ENCODE measurements at places on chromosomes 6 and 20.

DNA sequence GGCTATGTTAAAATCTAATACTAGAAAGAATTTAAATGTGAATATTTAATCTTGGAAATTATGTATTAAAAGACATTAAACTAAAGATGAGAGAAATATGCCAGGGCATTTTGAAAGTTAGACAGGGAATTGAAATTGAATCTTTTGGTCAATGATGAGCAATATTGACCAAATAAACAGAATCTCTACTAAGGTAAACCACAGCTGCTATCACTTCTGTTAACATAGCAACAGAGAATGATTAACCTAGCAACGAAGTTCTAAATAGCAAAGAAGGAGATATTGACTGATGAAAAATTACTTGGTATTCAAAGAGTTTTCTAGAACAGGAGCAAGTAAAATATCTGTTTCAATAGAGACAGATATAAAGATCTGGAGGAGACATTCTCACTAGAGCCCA is 45.2 kb upstream of the RSPO3 start:
- DNase-seq: no peak

- no peak for DNase-seq
Observed at GRCh38 chr6:114649298-114649697, 306.5 kb upstream of the HS3ST5 start.

GRCh38 chr6:131107151-131107550 is 28.1 kb upstream of the AKAP7 start:
- DNase-seq: no peak

DNA sequence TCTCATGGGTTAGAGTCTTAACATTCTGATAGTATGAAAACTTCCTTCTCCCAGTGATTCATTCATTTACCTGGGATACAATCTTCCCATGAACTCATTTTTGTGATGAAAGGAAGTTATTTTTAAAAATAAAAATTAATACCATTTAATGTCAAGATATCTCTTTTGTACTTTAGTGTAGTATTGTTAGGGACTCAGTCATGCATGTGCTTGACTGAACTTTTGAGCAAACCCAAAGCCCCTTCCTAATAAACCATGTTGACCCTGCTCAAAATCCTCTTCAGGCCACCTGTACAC is 52.4 kb downstream of the RNF217 start:
- DNase-seq: no peak

GRCh38 chr6:22036275-22036674 is 260.6 kb downstream of the PRL start:
- DNase-seq: no peak

- DNase-seq: no peak
Observed at GRCh38 chr6:17653198-17653882, 53.2 kb downstream of the FAM8A1 start.

DNA sequence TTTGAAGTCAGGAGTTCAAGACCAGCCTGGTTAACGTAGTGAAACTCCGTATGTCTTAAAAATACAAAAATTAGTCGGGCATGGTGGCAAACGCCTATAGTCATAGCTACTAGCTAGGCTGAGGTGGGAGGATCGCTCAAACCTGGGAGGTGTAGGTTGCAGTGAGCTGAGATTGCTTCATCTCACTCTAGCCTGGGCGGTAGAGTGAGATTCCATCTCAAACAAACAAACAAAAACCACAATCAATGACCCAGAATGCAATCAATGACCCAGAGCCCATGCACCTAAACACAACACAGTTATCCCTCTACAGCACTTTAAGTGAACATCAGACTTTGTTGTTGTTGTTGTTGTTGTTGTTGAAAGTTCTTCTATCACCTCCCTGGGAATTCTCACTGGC is 77.9 kb downstream of the MYB start:
- DNase-seq: no peak

- peak; percentile 47 for DNase-seq
Observed at GRCh38 chr20:11716239-11716944, 201.3 kb upstream of the BTBD3 start.

- DNase-seq: no peak
Observed at GRCh38 chr20:50658804-50659380, 32.5 kb downstream of the RIPOR3 start.

GRCh38 chr20:24051160-24051559 is 62.6 kb upstream of the GGTLC1 start:
- DNase-seq: no peak

DNA sequence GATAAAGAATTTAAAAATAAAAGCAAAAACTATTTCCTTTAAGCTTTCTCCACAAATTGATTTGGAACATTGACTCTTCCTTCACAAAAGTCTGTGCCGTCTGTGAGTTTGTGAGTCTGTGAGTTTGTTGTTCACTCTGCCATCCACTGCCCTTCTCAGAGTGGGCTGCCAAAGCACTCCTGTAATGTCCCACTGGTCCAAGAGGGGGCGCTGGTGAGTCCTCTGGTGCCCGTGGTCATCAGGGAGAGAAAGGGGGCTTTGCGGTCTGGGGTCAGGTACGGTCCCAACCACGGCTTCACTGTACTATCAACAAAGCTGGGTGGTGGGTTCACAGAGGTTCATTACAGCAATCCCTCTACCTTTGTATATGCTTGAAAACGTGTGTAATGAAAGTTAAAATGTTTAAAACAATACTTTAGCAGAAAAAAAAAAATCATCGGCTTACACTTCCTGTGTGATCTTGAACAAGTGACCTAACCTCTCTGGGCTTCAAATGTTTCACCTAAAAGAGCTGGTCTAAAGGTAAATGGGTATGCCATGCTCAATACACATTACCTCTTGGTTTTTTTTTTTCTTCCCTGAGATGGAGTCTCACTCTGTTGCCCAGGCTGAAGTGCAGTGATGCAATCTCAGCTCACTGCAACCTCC is 5.6 kb upstream of the ANKRD60 start:
- DNase-seq: peak; percentile 60

GRCh38 chr6:142544199-142544838 is 242.5 kb downstream of the ADGRG6 start:
- DNase-seq: no peak

GRCh38 chr6:157791450-157791849 is 31.6 kb upstream of the SNX9 start:
- DNase-seq: no peak

- no peak for DNase-seq
Observed at GRCh38 chr6:113903666-113904330, 46.7 kb downstream of the MARCKS start.

DNA sequence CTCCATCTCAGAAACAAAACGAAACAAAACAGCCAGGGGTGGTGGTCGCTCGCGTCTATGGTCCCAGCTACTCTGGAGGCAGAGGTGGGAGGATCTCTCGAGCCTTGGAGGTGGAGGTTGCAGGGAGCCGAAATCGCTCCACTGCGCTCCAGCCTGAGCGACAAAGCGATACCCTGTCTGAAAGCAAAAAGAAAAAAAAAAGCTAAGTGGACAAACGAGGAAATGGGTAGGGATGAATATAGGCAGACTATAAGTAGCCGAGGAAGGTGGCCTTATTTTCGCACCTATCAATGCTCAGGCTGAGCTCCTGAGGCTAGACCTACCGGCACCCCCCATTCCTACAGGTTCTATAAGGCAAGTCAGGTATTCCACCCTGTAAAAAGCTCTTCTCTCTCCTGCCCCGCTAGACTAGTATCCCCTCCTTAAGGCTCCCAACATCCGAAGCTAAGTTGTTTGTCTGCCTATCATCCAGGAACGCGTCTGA is 650 bp upstream of the CASP8AP2 start:
- DNase-seq: no peak

DNA sequence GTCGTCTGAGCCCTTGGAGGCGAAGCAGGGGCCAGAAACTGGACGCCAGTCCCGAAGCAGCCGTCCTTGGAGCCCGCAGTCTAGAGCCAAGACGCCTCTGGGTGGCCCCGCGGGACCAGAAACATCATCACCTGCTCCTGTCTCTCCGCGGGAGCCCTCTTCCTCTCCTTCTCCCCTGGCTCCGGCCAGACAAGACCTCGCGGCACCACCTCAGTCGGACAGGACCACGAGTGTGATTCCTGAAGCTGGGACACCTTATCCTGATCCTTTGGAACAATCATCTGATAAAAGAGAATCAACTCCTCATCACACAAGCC is 416 bp downstream of the RSPH4A start:
- DNase-seq: no peak

- DNase-seq: no peak
Observed at GRCh38 chr6:17945111-17945510, 42.3 kb downstream of the KIF13A start.

GRCh38 chr20:24531631-24532419 is 62.4 kb downstream of the SYNDIG1 start:
- no peak for DNase-seq

- no peak for DNase-seq
Observed at GRCh38 chr20:38032585-38033329, 499 bp downstream of the TTI1 start.

DNA sequence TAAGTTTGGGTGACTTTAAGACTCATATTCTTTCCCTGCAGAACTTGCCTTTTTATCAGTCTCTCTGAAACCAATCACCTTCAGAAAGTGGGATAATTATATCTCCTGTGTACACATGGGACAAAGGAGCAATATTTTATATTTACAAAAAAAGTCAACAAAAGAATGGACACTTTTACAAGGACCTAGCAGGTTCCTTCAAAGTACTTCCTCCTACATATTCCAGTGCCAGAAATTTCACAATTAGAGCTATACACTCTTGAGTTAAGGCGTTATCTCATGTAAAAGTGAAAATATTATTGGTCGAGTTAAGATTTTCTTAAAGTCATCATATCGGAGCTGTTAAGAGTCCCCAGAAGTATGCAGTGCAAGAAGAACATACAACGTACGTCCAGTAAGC is 98.9 kb upstream of the MAFB start:
- DNase-seq: no peak

GRCh38 chr6:9131201-9131600 is 695.9 kb upstream of the SLC35B3 start:
- no peak for DNase-seq

GRCh38 chr6:52009466-52010140 is 77.8 kb downstream of the PKHD1 start:
- no peak for DNase-seq

DNA sequence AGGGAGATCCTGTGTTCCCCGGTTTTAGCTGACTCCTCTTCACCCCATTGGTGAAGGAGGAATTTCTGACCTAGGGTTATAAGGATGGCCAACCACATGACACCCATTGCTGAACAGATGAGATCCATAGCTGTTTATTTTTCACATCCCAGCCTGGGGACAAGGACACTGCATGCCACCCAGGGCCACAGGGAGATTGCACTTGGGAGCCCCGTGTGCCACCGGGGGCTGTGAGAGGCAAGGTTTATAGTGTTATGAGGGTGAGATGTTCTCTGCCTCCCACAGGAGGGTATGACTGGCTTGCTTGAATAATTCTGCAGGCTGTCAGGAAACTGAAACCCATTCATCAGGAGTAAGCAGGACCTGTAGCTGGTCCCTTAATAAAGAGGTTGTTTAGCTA is 14.7 kb upstream of the SLPI start:
- DNase-seq: no peak

DNA sequence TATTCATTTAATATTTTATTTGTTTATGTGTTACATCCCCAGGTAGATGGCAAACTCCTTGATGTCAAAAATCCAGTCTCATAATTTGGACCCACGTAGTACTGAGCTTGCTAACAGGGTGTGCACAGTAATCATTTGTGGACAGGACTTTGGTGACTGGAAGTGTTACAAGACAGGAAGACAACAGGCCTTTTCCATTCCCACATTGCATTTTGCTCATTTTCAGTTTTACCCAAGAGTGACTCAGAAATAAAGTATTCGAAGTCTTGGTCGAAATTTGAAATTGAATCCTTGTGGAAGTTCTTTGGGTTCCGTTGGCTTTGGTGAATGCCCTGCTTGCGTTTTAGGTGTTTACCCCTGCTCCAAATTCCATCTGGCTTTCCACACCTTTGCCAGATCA is 63.0 kb upstream of the THBS2 start:
- no peak for DNase-seq

- DNase-seq: no peak
Observed at GRCh38 chr6:1395941-1396908, 6.8 kb downstream of the FOXF2 start.

- DNase-seq: no peak
Observed at GRCh38 chr6:26554447-26554696, 16.2 kb downstream of the HMGN4 start.

DNA sequence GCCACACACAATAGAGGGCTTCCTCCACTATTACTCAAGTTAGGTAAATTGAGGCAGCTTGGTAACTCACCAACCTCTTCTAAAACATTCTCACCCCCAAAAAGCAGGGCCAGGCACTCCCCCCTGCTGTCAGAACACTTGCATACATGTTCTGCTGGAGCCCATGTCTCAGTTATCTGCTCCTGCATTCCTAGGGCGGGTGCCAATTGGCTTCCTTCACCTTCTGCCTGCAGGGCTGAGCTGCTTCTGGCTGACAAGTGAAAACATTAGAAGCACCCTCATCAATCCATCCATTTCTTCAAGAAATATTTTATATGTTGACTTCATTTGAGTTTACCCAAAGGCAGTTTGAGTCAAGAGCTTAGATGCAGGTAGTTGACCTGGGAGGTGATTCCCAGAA is 4.5 kb upstream of the ENTPD6 start:
- no peak for DNase-seq

- DNase-seq: peak; percentile 94
Observed at GRCh38 chr6:30942338-30943060, 1.7 kb downstream of the MUCL3 start.

- DNase-seq: no peak
Observed at GRCh38 chr20:51022227-51022802, 592 bp downstream of the KCNG1 start.

GRCh38 chr6:36297511-36297910 is 27.7 kb downstream of the PNPLA1 start:
- DNase-seq: no peak

GRCh38 chr6:149935668-149936067 is 6.1 kb upstream of the ULBP2 start:
- DNase-seq: no peak

DNA sequence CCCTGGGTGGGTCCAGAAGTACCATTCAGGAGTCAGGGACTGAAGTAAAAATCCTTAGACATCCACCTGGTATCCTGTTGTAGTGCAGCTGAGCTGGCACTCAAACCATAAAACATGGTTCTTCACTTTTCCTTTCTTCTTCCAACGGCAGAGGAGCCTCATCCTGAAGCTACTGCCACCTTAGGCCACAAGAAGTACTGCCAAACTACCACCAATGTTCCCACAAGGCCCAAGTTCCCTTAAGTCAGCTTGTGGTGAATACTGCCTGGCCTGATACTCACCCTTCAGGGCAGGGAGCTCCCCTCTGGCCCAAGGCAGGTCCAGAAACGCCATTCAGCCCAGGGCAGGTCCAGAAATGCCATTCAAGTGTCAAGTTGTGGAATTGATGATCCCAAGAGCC is 1053.4 kb upstream of the CITED2 start:
- no peak for DNase-seq

DNA sequence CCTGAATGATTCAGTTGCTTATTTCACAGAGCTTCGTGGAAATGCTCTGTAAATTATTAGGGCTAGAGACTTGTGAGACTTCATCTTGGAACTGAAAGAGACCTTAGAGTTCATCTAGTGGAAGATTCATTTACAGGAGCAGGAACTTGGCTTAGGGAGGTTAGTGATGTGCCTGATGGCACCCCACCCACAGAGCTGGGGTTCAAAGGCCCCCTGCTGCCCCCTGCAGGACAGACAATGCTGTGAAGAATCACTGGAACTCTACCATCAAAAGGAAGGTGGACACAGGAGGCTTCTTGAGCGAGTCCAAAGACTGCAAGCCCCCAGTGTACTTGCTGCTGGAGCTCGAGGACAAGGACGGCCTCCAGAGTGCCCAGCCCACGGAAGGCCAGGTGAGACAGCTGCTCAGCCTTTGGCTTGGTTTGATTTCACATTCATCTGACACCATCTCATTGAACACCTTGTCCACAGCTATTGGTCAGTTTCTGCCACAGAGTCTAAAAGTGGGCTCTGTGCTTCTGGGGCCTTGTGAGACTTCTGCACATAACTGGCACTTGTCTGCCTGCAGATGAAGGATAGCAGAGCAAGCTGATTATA is 25.1 kb downstream of the MYBL2 start:
- peak; percentile 36 for DNase-seq
